GM06990 (cell line): ENCODE measurements at places on chromosomes 6 and 20.

GRCh38 chr6:43944908-43945767 is 175.1 kb downstream of the VEGFA start:
- no peak for DNase-seq

GRCh38 chr6:163922562-163922961 is 508.0 kb downstream of the QKI start:
- DNase-seq, result no peak

- DNase-seq, result no peak
Observed at GRCh38 chr6:158059108-158059507, 77.4 kb downstream of the SYNJ2 start.

- DNase-seq, result no peak
Observed at GRCh38 chr20:40646361-40646760, 42.7 kb downstream of the MAFB start.

DNA sequence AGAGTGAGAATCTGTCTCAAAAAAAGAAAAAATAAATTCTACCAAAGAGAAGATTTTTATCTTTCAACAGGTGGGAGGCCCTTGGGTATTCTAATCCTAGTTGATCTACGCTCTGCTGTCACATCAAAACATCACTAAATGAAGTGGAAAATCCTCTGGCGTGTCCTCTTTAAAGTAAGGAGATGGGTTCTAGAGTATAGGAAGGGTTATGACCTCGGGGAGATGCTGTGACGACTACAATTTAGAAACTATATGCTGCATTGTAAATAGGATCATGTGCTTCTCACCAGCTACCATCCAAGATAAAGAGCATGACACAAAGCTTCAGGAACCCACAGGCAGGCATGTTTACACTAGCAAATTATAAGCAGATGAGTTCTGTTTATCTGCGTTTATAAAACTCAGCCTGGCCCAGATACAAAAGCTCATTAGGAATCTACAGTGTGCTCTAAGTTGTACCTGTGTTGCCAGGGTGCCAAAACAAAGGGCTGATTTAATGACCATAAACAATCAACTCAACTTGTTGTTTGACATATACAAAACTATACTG is 197.1 kb upstream of the PLN start:
- DNase-seq, result no peak
